HuH-7 (cell line): ENCODE measurements at places on chromosomes 5 and 9.

DNA sequence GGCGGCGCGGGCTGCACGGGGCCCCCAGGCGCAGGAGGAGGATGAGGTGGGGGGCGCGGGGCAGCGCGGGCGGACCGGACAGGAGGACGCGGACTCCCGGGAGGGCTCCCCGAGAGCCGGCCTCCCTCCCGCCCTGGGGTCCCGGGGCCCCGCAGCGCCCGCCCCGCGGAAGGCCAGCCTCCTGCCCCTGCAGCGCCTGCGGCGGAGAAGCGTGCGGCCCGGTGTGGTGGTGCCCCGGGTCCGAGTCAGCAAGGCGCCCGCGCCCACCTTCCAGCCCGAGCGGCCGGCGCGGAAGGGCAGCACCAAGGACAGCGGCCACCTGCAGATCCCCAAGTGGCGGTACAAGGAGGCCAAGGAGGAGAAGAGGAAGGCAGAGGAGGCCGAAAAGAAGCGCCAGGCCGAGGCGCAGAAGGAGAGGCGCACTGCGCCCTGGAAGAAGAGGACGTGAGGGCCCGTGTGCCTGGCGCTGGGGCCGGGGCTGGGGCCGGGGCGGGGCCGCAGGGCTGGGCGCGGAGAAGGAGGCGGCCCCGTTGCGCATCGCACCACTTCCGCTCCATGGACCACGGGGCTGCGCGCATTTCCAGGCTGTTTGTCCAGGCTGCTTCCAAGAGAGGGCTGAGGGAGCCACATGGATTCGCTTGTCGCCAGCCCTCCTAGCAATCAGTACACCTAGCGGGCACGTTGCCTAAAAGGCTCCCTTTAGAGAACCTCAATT, 86.0 kb downstream of the ANKRD33B start:
- no peak for DNase-seq

DNA sequence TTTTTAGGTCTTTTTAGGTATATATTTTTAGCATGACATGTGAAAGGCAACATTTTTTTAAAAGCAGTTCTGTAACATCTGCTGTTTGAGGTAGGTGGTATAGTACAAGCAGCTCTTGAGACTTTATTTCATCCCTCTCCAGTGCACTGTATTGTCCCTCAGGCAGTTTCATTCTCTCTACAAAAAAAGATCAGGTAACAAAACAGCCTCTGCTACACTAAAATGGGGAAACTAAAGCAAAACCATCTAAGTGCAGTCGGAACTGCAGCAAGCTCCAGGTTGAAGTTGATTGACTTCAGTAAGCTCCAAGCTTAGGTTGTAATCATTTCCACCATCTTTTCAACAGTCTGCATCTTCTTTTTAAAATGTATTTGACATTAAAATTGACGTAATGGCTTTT, 195.6 kb downstream of the DEPDC1B start:
- DNase-seq = no peak

DNA sequence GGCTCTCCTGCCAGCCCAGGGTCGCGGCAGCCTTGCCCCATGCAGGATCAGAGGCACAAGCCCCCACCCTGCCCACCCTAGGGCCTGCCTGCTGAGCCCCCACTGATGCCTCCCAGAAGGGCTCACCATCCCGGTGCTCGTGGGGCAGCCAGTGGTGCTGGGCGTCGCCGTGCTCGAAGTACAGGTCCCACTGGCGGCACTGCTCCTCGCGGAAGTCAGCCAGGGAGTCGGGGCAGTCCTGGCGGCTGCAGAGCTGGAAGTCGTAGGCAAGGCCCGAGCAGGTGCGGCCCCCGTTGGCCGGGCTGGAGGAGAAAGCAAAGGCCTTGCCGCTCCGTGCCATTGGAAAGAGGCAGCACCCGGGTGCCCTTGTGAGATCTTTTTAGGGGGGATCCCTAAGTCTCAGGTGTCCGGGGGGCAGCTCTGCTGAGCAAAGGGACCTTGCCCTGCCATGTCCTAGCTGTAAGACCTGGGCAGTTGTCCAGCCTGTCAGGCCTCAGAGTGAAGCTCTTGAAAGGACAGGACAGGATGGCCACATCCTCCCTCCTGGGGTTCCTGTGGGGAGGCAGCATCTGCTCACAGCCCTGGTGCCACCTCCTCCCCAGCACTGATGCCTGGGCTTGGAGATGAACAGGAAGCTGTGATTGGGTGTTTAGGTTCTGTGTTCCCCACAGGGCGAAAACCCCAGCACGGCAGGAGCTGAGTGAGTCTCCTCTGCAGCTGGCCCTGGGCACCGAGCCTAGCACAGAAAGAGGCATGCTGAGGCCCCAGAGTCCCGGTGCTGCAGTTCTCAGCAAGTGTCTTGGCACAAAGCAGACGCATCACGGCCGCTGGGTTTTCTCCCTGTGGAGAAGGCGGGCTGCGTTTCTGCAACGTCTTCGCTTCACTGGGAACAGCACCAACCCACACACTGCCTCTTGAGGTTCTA, 77.7 kb downstream of the ZNF354C start:
- no peak for DNase-seq

- no peak for DNase-seq
Measured at GRCh38 chr5:90557391-90557790, 1.2 kb upstream of the ADGRV1 start.

DNA sequence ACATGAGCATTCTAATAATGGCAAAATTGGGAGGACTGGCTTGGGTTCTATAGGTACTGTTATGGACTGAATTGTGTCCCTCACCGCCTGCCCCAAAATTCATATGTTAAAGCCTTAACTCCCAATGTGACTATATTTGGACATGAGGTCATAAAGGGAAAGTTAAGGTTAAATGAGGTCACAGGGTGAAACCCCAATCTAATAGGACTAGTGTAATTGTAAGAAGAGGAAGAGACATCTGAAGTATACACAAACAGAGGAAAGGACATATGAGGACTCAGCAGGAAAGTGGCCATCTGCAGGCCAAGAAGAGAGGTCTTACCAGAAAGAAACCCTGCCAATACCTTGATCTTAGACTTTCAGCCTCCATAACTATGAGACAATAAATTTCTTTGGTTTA, 23.1 kb downstream of the RNF180 start:
- no peak for DNase-seq

- DNase-seq = no peak
Measured at GRCh38 chr9:112970939-112971338, 41.1 kb downstream of the ZNF883 start.

GRCh38 chr9:105405514-105406131, 42.2 kb upstream of the FSD1L start:
- DNase-seq = no peak

GRCh38 chr5:147836439-147836838, 5.0 kb upstream of the SPINK1 start:
- no peak for DNase-seq
